IPS DF 19.7 (cell line): ENCODE measurements at places on chromosomes 2 and 18.

DNA sequence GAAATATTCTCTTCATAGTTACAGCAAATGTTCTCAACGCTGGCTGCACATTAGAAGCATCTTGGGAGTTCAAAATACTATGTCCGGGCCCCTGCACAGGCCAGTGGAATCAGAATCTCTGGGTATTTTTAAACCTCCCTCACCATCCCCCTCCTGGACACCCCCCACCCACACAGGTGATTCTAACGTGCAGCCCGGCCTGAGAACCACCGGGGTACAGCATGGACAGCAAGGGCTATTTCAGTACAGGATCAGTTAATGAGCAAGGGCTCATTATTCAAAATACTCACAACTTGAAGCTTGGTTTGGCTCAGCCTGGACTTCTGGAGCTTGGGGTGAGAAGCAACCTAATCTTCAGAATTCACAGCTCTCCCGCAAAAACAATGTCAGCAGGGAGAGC, 31.4 kb downstream of the INO80C start:
- no peak for DNase-seq

DNA sequence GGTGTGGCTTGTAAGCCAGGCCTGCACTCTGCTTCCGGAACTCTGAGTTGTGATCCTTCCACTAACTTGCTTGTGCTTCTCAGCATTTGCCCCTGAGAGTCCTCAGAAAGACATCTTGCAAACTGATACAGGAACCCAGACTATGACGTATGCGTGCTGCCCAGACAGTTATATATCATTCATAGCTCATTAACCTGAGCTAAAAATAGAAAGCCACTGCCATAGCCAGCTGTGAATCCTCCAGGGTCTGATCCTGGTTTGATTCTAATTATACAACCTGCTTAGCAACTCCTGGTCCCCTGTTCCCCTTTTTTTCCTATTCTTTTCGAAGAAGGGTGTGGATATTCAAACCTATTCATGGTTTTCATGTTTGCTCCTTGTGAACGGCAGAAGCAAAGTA, 63.7 kb downstream of the MARCHF4 start:
- DNase-seq = no peak

DNA sequence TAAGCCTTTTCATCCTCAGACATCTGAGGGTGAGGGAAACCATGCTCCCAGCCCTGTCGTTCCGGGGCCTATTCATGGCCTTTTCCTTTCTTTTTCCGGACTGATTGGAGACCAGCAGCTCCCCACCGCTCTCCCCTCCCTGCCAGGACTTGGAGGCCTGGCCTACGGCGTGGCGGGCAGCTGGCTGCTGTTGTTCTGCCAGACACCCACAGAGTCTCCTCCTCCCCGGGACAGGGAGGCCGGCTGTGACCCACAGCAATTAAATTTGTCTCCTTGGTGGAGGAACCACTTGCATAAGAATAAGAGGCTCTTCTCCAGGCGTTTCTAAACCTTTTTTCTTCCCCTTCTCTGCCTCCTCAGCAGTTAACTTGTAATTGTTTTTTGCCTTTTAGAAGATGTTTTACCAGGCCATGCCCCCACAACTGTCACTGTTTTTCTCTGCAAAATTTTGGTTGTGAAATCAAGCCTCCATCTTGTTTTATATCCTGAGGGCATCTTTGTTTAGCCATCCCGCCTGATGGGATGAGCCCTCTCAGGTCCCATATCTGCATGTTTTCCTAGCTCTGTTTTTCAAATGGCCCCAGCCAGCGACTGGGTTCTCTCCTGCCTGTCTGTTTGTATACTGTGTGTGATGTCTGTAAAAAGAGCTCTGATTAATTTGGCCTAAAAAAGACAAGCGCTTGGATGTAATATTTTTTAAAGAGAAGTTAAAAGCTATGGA, 1060.0 kb upstream of the DDX18 start:
- DNase-seq = no peak

DNA sequence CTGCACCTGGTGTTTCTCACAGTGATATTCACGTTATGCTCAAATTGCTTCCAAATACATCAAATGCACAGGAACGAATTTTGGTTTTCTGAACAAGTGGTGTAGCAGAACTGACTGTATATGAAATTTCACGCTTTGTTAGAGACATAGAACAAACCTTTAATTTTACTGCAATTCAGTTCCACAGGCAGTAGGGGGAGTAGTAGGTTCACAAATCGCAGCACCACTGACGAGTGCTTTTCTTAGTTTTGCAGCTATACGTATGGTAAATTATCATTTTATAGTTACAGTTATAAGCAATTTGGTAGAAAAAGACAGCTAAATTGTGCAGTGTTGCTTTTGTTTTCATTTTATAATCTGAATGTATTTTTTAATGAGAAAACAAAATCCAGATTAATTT, 113.3 kb downstream of the KIAA1328 start:
- DNase-seq = peak; percentile 5

DNA sequence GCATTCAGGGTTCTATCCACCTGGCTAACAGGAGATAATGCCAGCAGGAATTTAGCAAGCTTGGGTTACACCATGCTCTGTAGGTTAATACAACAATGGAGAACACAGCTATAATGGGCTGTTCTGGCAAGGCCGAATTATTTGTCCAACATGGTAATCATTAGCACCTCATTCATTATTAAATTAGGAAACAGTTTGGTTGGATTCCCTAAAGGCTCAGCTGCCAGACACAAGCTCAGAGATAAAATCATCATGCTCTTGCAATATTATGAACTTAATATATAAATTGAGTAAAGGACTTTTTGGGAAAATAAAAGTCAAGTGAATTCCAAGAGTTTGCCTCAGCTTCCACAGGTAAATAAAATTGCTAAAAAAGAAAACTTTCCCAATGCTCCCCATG, 166.4 kb downstream of the ANKRD44 start:
- DNase-seq = no peak

GRCh38 chr2:168687314-168687713, 115.1 kb upstream of the NOSTRIN start:
- no peak for DNase-seq

DNA sequence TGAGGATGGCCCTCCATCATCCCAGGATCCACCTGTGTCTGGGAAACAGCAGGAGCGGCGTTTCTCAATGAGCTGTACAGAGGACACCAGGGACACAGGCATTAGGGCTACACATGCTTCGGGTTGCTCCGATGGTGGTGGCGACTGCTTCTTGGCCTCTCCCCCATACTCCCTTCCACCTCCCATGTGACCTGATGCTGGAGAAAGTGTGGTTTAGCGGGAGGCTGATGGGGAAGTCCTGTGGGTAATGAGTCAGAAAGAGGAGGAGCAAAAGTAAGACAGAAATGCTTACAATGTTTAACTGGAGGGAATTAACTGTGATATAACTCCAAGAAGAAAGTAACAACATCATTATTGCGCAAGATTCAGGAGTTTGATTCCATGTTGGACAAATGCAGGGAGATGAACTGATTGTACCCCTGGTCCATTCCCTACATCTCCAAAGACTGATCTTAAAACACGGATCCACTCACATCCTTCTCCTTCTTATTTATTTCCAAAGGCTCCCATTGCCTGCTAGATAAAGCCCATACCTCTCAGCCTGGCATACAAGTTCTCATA, 186.6 kb downstream of the NRP2 start:
- no peak for DNase-seq

GRCh38 chr2:225309516-225309915, 90.0 kb upstream of the NYAP2 start:
- DNase-seq = no peak

- no peak for DNase-seq
Measured at GRCh38 chr2:143251681-143252080, 122.5 kb downstream of the ARHGAP15 start.

DNA sequence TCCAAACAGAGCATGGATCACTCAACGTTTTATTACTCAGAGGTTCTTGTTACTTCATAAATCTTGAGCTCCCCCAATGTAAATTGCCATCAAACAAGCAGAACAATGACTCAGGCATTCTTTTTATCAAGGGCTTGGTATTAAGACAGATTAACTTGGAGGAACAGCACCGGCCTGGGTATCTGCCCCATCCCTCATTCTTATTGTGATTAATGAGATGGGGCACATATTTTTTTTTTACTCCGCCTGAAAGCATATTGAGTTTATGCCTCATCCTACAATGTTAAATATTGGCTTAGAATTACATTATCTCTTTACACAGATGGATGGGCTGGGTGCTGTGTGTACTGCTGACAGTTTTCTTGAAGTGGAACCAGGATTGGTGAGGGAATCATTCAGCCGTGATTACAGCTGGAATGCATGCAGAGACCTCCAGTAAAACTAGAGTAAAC, 387.3 kb downstream of the CLIP4 start:
- no peak for DNase-seq
